NCI-H1105 treated with DMSO at 0.1 percent for 48 hours (cell line): ENCODE measurements at places on chromosomes 12 and 14.

DNA sequence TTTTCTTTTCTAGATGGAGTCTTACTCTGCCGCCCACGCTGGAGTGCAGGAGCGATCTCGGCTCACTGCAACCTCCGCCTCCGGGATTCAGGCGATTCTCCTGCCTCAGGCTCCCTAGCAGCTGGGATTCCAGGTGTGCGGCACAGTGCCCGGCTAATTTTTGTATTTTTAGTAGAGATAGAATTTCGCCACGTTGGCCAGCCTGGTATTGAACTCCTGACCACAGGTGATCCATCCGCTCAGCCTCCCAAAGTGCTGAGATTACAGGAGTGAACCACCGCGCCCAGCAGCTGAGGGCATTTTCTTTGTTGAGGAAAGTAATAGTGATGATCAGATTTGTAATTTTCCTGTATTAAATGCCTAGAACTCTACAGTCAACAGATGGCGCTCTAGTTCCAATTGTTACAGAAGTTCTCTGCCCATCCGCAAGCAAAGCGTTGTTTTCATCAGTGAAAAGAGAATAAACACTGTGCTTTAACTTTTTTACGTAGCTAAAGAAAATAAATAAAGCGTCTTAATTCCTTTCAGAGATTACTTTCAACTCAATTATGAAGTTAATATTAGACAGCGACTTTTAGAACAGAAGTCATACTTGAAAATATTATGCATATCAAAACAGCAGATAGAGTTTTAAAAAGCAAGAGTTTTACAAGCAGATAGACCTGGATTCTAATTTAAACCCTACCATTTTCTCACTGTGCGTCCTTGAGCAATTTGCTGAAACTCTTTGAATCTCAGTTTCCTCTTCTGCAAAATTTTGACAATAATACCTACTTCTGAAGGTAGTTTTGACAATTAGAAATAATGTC is 335.1 kb downstream of the DUSP6 start:
- peak; percentile 66 for DNase-seq

DNA sequence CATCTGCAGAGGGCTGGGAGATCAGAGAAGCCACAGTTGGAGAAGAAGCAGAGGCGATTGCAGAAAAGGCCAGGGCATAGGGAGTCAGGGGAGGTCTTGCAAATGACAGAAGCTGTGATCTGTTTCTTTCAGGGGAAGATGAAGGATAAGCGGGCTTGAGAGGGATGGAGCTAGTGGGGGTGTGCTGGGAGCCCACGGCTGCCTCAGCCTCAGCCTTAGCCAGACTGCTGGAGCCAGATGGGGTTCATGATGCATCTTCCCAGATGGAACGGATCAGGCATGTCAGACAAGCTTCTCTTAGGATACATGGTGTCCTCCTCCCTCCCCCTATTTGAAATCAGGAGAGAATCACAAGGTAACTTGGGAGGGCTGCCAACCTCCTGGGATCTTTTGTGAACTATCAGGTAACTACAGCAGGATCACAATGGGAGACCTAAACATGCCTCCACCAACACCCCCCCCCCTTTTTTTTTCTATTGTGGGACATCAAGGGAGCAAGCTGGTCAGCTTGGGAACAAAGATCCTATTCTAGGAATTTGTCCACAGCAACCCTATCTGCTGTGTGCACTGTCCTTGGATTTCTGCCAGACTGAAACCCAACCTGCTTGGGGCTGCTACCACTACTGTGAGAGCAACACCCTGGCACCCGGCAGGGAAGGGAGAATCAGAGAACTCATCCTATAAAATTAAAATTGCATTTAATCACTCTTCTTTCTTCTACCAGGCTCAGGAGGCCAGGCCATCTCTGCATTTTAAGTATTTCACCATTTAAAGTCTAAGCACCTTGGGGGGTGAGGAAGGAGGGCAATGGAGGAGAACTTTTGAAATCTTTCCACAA is 10.7 kb upstream of the ATP2A2 start:
- DNase-seq = peak; percentile 74

- DNase-seq = no peak
Measured at GRCh38 chr12:83932011-83932410, 980.6 kb downstream of the SLC6A15 start.

DNA sequence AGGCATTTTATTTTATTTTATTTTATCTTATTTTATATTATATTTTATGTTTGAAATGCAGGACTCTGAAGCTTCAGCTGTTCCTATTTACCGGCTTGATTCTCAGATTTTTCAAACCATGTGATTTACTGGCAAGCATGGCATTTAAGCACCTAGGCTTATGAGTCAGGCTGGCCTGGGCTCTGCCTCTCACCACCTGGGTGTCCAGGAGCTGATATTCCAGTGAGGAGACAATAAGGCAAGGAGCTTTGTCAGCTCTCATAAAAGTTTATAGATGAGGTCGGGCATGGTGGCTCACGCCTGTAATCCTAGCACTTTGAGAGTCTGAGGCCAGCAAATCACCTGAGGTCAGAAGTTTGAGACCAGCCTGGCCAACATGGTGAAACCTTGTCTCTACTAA is 2.1 kb downstream of the DAO start:
- no peak for DNase-seq

- no peak for DNase-seq
Measured at GRCh38 chr14:59302313-59302712, 113.8 kb downstream of the DAAM1 start.

- DNase-seq = no peak
Measured at GRCh38 chr12:109737631-109738030, 24.0 kb downstream of the FAM222A start.

DNA sequence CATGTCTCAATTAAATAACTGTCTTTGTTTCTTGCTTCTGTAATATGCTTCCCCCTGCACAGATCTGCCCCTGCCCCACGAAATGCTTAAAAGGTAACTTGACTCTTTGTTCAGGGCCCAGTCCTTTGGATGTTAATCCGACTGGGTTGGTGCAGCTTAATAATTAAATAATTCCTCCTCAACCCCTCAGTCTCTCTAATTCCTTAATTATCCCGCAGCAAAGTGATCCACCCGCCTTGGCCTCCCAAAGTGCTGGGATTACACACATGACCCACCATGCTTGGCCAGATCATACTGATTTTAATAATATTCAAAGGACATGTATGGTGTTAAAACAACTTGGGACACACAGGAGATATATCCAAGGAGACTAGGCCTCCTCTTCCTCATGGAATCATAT is 18.2 kb upstream of the ANAPC7 start:
- no peak for DNase-seq

DNA sequence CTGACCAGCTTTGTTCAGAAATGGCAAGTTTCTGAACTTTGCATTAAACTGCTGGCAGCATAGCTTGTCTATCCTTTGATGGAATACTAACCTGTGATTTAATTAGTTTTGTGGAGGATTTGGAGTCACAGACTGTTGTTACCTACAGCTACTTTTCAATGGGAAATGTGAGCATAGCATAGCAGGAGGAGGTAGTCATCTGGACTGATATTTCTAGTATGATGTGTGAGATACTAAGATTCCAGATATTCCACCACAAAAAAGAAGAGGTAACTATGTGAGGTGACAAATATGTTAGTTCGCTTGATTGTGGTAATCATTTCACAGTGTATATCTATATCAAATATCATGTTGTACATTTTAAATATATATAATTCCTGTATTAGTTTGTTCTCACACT is 833.0 kb downstream of the SLC6A15 start:
- DNase-seq = no peak

DNA sequence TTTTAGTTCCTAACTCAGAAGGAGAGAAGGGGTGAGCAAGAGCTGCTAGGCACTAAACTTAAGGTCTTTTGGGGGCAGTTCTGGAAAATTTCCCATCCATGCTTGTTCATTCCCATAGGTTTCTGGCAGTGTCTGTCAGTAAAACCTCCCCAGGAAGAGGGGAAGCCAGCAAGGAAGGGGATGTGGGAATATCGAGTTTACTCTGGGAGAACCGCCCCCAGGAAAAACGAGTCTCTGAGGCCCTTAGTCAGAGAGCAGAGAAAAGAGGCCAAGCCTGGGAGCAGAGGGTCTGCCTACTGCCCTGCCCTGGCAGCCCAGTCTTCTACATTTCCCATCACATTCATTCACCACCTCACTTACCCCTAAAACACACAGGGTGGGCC is 55.9 kb downstream of the TMCC3 start:
- DNase-seq = no peak

GRCh38 chr12:121494093-121494787 is 86.6 kb downstream of the KDM2B start:
- peak; percentile 23 for DNase-seq

DNA sequence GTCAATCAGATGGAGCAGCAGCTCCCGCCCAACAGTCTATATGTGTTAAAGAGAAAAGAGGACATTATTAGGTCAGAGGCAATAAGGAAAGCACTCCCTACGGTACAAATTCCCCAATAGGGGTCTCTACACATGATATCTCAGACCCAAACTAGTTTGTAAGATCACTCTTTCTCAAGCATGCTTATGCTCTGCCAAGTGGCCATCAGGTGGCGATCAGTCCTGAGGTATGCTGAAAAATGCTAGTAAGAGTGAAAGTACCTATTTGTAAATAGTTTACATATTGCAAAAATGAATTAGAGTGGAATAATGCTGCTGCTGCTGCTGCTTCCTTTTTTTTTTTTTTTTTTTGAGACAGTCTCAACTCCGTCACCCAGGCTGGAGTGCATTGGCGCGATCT is 61.0 kb downstream of the CPM start:
- DNase-seq = no peak

DNA sequence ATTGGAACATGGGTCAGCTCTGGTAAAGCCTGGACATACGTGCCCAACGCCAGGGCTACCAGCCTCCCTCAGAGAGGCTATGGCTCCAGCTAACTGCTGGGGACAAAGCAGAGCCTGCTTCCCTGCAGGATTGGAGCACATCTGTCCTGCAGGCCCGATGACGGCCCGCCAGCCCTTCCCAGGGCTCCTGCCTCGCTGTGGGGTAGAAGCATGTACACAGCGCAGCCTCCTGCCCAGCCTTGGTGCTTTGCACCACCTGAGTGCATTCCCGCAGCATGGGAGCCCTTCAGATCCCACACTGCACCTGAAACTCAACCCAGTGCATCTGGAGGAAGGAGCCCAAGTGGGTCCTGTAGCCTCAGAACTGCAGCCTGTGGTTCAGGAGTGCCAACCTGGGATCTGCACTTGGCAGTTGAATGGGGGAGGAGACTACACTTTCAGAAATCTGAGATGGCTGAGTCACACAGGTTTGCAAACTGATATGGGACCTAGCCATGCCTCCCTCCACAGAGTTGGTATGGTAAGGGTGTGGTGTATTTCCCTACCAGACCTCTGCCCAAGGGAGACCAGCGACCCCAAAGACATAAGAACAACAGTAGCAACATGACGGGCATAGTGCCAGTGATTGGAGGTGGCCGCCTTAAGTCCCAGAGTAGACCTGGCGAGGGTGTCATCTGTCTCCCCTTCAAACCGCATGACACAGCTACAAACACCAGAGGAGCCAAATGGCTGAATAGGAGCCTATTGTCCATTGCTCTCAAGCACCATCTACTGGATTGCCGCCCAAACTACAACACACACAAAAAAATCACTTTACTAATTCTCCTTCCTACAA is 273.9 kb upstream of the MIS18BP1 start:
- peak; percentile 48 for DNase-seq
